NCI-H2081 (cell line): ENCODE measurements at places on chromosomes 1 and 21.

GRCh38 chr1:101293461-101294051 lies 56.7 kb downstream of the S1PR1 start:
- DNase-seq: no peak

DNA sequence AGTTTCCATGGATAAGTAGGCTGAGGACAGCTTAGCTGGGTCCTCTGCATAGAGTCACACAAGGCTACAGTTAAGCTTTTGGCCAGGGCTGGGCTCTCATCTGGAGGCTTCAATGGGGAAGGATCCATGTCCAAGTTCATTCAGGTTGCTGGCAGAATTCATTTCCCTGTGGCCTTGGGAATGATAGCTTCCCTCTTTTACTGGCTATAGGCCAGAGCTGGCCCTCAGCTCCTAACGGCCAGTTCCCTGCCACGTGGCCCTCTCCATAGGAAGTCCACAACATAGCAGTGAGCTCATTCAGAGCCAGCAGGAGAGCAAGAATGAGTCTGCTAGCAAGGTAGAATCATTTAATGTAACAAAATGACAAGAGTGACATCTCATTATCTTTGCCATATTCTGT lies 15.1 kb upstream of the PODN start:
- DNase-seq: no peak

DNA sequence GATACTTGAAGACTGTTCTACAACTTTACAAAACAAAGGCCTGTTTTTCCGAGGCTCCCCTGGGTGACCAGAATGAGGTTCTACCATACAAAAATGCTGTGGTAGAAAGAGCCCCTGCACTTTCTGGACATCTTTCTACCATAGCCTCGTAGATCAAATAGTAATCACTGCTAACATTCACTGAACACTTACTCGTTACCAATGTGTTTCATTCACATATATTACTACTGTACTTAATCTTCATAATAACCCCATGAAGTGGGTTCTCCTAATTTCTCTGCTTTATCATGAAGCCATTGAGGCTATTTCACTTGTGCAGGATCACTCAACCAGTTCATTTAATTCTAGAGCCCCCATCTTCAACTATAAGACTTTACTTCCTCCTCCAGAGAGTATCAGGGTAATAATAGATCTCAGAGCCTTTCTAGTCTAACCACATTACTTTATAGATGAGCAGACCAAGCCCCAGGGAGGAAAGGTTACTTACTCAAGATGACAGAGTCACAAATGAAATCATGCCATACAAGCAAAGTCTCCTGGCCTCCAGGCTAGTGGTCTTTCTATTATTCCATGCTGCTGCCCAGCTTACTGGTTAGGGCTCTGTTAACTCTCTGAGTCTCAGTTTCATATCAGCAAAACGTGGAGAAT lies 46.7 kb upstream of the OSBPL9 start:
- DNase-seq: no peak

GRCh38 chr21:20703112-20703767 lies 295.0 kb upstream of the NCAM2 start:
- DNase-seq: no peak

DNA sequence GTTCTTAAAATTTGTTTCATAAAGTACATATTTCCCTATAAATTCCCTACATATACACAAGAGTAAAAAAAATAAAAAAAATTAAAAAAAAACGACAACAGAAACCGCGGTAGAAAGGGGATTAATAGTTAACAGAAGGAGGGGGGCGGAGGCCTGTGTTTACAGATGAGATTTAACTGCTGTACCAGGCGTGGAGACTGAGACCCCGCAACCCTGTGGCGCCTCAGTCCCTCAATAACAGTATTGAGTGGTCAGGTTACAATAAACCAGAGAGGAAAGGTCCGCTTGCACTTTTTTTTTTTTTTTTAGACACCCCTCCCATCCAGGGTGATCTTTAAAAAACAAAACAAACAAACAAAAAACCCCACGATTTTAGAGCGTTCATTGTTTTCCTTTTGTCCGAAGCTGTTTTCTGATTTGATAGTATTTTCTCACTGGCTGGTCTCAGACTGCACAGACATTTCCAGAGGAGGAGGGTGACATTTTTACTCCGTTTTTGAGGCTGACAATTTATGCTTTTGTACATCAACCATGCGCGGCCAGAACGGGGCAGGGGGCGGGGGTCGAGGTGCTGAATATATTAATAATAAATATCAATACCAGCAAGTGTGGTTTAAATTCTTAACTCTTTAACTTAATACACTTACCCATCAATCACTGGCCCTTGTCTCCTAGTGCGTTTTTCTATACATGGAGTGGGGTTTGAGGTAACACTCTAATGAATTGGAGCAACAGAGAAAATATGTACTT lies 1223.9 kb downstream of the BRINP3 start:
- no peak for DNase-seq

GRCh38 chr1:119139403-119139802 lies 1.1 kb downstream of the WARS2 start:
- no peak for DNase-seq

- DNase-seq: no peak
These were observed 4.7 kb downstream of the WLS start for GRCh38 chr1:68227598-68227997.

DNA sequence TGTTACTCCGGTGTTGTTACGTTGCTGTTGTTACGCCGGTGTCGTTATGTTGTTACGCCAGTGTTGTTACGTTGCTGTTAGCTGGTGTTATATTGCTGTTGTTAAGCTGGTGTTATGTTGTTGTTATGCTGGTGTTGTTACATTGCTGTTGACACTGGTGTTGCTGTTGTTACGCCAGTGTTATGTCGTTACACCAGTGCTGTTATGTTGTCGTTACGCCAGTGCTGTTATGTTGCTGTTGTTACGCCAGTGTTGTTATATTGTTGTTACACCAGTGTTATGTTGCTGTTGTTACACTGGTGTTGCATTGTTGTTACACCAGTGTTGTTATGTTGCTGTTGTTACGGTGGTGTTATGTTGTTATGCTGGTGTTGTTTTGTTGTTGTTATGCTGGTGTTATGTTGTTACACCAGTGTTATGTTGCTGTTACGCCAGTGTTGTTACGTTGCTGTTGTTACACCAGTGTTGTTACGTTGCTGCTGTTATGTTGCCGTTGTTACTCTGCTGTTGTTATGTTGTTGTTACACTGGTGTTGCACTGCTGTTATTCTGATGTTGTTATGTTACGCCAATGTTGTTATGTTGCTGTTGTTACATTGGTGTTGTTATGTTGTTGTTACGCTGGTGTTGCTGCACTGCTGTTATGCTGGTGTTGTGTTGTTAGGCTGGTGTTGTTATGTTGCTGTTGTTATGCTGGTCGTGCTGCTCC lies 25.6 kb downstream of the H6PD start:
- no peak for DNase-seq

DNA sequence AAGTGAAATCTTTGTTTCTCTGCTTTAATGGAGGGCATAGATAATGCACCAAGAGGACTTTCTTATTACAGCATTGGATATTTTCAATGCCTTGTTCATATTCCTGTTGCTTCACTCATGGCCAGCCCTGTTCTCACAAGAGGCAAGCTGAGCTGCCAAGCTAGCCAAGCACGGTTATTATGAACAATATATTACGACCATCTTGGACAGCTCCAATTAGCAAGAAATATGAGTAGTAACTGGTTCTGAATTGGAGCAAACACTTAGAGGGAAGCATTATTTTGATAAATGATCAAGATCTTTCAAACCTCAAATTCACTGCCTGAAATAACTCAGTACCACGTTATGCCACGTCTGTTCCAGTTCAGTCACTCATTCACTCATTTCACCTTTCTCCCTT lies 159.8 kb downstream of the SETD4 start:
- DNase-seq: peak; percentile 19

- no peak for DNase-seq
These were observed 15.1 kb upstream of the ADORA1 start for GRCh38 chr1:203112475-203112874.

GRCh38 chr1:64940025-64940424 lies 26.3 kb downstream of the JAK1 start:
- peak; percentile 13 for DNase-seq

DNA sequence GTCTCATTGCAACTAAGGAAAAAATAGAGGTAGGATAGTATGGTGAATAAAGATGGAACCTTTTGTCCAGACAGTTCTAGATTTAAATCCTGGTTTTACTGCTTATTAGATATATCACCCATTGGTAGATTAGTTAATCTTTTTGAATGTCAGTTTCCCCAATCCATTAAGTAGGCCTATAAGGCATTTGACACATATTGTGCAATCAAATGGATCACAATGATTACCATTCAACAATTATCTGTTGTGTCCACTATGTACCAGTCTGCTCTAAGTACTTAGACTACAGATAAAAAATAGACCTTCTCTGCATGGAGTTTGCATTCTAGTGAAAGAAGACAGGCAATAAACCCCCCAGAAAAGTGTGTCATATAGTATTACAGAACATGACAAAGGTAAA lies 6.0 kb upstream of the PALMD start:
- DNase-seq: no peak

- peak; percentile 90 for DNase-seq
These were observed at the start of gene ENTREP3 for GRCh38 chr1:155255243-155256007. ENTREP3 (minus strand) TSS chr1:155255483; CDS start chr1:155254877, 606 bp downstream.

GRCh38 chr1:178119628-178120027 lies 25.7 kb downstream of the RASAL2 start:
- no peak for DNase-seq

DNA sequence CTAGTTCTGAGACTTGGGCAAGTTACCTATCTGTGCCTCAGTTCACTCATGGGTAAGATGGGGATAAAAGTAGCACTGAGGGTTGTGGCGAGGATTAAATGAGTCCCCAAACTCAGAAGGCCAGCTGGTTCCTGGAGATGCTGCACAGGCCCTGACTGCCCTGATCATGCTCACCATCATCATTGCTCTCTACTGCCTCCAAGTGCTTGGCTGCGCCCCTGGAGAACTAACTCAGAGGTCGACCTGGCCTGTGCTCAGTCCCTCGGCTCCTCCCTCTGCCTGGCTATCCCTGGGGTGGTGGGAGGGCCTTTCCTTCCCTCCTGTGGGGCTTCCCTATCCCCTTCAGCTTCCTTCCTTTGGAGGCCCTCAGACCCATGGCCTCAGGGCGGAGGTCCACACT lies 5.6 kb downstream of the SLC5A9 start:
- DNase-seq: no peak

DNA sequence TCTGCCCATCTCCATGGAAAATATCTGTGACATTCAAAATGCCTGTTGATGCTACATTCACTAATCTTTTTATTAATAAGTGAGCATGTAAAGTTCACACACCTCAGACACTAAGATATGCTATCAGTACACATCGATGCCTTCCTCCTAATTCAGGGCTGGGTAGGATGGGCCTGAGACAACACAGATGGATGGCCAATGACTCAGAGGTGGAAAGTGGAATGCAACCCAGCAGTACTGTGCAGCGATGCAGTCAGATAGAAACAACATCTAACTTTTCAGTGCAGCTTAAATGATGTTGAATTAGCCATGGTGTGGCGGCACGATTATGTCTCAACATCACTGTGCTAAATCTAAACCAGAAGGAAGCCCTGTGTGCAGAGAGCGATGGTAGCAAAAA lies 161.6 kb upstream of the KCNJ15 start:
- no peak for DNase-seq

DNA sequence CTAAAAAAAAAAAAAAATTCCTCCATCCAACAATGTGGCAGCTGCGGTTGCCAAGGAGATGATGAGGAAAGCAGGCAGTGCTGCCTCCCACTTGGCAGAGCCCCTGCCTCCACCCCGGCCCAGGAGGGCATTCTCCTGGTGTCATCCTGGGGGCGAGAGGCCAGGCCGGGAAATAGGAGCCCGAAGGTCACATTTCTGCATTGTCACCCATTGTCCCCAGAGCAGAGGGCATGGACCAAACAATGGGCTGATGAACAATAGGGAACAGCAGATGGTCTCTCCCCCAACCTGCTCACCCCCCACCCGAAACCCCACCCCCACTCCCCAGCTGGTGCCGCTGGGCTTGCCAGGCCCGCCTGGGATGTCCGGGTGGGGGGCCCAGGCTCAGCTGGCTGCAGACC lies 37.3 kb downstream of the CAMK2N1 start:
- no peak for DNase-seq

- no peak for DNase-seq
These were observed 9.1 kb upstream of the RAB7B start for GRCh38 chr1:206012086-206012859.

DNA sequence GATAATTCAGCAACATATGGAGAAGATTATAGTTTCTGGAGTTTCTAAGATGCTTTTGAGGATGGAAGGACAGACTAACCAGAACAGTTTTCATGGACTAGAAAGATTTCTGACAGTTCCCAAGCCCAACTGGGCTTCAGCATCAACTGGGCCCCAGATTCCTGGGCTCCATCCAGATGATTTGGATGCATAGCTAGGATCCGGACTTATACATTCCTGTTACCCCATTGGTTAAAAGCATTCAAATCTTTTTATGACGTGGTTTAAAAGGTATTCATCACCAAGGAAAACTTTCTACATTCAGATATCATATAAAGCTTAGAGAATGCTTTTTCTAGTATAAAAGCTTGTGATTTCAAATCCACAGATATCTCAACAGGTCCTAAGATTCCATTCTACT lies 29.7 kb downstream of the TSHB start:
- DNase-seq: no peak

DNA sequence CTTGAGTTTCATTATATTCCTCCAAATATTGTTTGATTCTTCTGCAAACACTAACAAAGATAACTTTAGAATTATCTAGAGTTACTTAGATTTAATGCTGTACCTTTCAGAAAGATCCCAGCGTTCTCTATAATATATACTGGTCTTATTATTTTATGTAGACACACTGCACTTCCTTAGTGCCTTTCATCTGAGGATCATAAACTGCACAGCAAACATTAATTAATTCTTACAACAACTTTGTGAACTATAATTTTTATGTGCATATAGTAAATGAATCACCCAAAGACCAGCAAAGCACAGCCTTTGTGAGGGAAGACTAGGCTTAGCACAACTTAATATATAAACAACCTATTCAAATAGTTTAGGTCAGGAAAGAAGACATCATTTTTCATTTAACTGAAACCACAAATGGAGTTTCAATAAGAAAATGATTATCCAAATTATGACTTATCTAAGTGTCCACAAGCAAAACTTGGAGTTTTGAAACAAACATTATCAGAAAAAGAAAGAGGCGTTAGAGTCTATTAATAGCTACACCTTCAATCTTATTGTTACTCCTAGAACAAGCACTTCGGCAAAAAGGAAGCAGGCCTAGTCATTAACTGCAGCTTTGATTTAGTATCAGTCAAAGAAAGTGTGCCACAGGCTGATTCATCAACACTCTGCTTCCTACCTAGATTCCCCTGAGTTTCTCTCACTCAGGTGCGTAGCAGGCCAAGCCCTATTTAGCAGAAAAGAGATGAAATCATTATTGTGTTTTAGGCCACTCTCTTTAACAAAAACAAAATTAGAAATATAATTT lies 22.5 kb upstream of the RC3H1 start:
- no peak for DNase-seq

GRCh38 chr1:118346936-118347335 lies 161.9 kb upstream of the SPAG17 start:
- DNase-seq: no peak
